NCI-H1092 (cell line): ENCODE measurements at places on chromosomes 3 and 15.

- no peak for DNase-seq
These were observed 22.0 kb upstream of the SKOR1 start for GRCh38 chr15:67803299-67803698.

- no peak for DNase-seq
These were observed 65.6 kb upstream of the NEDD4 start for GRCh38 chr15:56058986-56059385.

DNA sequence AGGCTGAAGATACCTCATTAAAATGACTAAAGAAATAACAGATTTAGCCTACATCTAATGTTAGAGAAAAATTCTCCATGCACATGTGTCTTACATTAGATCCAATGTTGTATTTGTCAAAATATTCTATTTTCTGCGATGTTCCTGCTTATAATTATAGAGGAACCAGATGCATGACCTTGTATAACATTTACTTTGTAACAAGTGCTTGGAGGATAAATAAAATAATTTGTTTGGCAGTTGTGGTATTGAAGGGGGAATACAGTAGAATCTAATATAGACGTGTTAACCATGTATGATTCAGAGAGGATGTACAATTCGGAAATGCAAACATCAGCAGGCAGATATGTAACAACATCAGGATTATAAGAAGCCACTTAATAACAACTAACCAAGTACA, 922.2 kb downstream of the TUSC7 start:
- DNase-seq = no peak

DNA sequence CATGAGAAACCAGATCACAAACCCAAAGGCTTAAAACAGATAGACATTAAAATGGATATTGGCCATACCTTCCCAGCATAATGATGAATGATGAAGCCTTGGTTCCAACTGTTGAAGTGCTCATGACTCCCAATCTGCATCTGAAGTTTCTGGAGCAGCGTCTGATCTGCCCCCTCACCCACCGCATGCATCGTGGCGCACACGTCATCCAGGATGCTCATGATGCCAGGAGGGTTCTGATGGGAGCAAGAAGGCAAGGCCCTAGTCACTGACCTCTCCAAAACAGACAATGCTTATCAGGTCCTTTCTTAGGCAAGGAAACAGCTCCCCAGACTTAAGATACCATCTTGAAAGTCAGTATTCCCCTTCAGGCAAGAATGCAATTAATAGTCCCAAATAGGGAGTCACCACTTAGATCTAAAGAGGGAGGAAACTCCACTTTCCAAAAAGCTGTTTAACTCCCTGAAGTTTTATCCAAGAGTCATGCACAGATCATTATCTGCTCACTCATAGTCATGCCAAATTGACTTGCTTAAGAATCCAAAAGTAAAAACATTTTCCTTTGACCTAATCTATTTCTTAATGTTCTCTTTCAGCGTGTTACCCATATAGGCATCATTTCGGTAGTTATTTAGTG, 2.1 kb downstream of the LDHAL6B start:
- no peak for DNase-seq

DNA sequence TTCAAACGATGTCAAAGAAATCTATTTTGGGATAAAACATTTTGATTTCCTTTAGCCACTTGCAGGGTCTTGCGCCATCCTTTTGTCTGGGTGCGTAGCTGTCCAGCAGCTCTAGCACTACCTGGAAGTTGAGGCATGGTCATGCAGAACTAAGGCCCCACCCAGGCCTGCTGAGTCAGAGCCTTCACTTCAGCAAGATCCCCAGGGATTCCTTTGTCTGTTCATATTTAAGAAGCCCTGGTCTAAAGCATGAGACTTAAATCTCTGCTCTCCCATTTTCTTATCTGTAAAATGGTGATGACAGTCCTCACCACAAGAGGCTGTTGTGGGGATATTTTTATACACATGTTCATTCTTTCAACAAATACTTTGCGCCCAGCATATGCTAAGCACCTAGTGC, 99.0 kb upstream of the CTDSPL start:
- no peak for DNase-seq

- DNase-seq = no peak
These were observed 560 bp upstream of the TTLL13 start for GRCh38 chr15:90248789-90249202.

DNA sequence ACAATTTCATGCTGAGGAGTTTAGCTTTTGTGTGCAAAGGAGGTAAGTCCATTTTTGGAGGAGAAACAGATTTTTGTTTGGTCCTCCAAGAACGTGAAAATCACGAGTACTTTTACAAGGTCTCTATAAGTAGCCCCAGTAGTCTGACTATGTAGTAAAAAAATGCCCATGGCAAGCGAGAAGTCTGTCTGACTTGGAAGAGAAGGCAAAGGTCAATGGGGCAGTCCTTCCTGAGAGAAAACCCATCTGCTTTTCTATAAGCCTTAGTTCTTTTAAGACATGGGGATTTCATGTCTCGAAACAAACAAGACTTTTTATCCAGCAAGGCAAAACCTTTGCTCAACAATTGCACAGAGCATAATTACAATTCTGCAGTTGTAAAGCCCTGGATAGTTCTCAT, 183.2 kb downstream of the GAP43 start:
- DNase-seq = no peak

DNA sequence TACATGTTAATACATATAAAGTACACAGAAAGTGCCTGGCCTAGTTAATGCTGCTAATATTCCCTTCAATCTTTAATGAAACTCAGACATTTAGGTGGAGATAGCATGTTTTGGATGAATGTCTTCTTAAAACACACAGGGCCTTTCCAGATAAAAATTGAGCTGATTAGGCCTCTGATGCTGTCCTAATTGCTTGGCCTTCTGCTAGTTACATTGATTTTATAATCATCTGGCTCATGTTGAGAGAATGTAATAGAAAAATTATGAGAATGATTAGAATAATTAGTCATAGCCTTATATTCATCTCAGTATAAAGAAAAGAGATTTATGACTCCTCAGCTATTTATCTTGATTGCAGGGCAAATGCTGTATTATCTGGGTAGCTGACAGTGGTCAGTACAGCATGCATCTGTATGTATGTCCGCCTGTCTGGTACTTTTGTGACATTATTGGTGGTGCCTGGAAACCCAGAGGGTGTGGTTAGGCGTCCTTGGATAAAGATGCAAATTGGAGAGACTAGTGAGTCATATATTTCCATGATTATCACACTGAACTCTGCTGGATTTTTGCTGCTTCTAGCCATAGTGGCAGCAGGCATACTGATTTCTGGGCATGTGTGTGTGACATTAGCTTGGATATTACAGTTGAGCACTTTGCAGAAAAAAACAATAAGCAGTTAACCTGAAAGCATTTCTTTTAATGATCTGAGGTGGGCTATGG, 120.8 kb downstream of the FEZF2 start:
- DNase-seq = no peak

DNA sequence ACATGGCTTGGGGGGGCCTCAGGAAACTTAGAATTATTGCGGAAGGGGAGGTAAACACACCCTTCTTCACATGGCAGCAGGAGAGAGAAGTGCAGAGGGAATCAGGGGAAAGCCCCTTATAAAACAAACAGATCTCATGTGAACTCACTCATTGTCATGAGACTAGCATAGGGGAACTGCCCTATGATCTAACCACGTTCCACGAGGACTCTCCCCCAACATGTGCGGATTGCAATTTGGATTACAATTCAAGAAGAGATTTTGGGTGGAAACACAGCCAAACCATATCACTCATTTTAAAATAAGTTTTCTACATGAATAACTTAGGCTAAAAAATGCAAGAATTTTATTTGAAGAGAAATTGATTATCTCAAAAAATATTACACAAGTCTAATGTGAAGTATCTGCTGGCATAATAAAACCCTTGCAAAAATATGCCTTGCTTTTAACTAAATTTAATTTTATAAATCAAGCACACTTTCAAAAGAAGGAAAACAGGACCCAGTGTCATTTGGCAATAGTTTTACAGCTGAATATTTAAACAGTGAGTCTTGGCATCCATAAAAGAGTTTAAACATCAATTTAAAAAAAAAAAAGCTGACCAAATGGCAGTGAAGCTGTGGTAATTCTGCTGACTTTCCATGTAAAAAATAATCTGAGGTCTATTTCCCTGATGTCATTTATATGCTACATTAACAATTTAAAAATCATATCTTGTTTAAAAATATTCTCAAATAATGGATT, 1057.2 kb downstream of the NAALADL2 start:
- no peak for DNase-seq

GRCh38 chr15:67925182-67925581, 85.3 kb upstream of the RNU6-1 start:
- no peak for DNase-seq

DNA sequence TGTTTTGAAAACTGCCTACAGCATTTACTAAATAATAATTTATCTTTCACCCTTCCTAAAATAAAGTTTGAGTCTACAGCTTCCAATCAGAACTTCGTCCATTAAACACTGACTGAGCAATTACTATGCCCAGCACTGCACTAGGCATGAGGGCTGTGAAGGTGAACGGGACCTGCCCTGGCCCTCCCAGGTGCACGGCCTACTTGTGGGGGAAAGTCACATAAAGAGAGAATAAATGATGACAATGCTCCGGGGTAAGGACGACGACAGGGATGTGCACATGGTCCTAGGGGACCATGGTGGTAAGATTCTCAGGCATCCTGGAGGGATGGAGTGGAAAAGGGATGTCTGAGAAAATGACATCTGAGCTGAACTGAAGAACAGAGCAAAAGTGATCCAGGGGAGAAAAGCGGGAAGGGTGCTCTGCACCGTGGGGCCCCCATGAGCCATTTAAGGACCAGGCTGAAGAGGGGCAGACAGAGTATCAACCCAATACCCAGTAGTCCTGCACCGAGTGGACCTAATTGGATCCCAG, 11.5 kb downstream of the PLA2G4F start:
- no peak for DNase-seq

GRCh38 chr3:122305818-122306621, 19.0 kb upstream of the CSTA start:
- no peak for DNase-seq

DNA sequence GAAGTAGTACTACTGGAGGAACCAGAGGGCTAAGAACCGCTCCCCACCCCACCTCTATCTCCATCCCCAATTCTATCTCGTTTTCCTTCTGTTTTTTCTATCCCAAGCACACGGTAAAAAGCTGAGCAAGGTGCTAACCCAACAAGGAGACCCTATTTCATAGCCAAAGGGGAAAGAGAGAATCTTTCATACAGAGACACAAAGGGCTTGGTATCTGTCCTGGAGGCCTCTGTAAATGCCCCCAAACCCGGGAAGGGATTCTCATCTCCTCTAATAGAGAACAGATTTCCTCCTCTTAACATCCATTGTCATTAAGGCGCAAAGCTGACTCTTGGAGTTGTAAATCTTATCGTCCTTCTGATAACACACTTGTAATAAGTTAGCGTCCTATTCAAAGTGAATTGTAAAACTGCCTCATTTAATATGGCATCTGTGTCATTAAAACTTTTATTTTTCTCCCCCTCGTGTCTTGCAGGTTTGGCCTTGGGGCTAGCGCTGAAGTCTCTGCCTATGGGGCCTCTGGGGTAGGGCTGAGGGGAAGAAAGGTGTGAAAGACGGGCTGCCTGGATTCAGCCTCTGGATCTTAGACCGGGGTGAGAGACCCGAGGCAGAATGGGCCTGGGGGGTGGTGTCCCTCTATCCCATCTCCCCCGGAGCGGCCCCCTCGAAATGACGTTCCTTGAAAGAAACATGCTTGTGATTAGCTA, 12.1 kb downstream of the NR2F2 start:
- DNase-seq = no peak

GRCh38 chr3:185325946-185326791, 36.8 kb upstream of the MAP3K13 start:
- DNase-seq = no peak

DNA sequence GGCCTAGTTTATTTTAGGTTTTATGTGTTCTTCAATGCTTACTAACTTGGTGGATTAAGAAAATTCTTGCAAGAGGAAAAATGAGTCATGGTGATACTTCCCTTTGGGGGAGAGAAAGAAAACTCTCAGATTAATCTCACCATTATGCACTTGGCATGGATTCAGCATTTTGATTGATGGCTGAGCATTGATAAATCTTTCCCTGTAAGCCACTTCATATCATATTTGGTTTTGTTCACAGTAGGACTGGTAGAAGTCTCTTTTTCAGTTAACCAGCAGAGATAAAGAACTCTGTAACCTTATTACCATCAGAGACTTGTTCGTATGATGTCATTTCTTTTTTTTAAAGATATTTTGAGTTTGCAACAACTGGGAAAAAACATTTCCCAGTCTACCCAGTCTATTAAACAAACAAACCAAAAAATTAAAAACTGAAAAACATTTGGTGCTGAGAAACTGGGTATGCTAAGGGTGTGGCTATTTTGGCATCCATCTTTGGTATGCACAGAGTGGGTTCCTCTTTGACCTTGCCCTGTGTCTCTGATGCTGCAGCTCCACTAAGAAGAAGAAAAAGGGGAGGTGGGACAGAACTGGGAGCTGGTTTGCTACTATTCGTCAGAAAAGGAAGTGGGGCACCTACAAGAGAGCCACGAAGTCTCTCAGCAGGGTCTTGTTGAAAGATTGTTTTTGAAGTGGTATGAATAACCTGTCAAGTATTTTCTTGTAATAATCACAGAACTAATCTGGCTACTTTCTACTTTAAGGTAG, 17.2 kb downstream of the TMOD3 start:
- DNase-seq = no peak

GRCh38 chr3:71317749-71318457, 265.6 kb downstream of the FOXP1 start:
- DNase-seq = no peak

DNA sequence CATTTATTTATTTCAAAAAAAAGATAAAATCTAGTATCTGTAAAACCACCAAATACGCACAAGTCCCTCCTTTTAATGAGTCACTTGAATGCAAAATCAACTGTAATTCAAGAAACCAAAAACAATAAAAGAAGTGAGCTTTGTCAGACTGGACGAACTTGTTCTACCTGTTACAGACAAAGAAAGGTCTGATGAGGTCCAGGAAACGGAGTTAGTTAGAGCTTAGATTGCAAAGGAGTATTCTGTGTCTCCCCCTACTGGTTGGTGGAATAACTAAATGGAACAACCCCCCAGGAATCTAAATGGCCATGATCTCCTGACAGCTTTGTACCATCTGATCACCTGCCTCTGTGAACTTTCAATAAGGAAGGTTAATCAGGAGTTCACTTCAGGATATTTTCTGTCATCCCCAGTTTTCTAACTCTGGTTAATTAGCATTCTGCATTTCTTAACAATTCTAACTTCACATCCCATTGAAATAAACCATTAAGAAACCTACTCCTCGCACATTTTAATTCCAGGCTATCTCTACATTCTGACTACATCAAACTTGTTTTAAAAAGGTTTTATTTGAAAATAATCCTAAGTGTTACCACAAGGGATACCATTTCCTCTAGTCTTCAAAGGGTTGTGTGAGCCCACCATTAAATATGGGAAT, 333.0 kb upstream of the SATB1 start:
- peak; percentile 18 for DNase-seq

GRCh38 chr3:114609973-114610630, 316.3 kb downstream of the TIGIT start:
- no peak for DNase-seq

- no peak for DNase-seq
These were observed 478.7 kb downstream of the FHIT start for GRCh38 chr3:60772584-60772983.

- DNase-seq = no peak
These were observed 39.2 kb downstream of the RAB27A start for GRCh38 chr15:55250392-55250791.
